ENCODE measurements at places on chromosomes 3 and 15. TPM values are rescaled to one million over a fixed set of nuclear protein-coding genes. Genes with fewer than 3 reads are reported as not detected.

The EFCAB12 gene
- 4.0 TPM for total RNA-seq

The FBLN2 gene
- 4.9 TPM for total RNA-seq

The EAF2 gene
- 4.2 TPM for total RNA-seq

The TIMP4 gene
- total RNA-seq: 0.75 TPM

The NMD3 gene
- total RNA-seq: 42.0 TPM

The CLDN16 gene
- not detected for total RNA-seq

The ADGRG7 gene
- not detected for total RNA-seq

The SNURF gene
- total RNA-seq: 12.1 TPM

The GOLGA6D gene
- not detected for total RNA-seq

The SENP8 gene
- total RNA-seq: 4.3 TPM

GRCh38 chr15:69804786-69805185, 292.9 kb downstream of the TLE3 start:
- no peak for DNase-seq

DNA sequence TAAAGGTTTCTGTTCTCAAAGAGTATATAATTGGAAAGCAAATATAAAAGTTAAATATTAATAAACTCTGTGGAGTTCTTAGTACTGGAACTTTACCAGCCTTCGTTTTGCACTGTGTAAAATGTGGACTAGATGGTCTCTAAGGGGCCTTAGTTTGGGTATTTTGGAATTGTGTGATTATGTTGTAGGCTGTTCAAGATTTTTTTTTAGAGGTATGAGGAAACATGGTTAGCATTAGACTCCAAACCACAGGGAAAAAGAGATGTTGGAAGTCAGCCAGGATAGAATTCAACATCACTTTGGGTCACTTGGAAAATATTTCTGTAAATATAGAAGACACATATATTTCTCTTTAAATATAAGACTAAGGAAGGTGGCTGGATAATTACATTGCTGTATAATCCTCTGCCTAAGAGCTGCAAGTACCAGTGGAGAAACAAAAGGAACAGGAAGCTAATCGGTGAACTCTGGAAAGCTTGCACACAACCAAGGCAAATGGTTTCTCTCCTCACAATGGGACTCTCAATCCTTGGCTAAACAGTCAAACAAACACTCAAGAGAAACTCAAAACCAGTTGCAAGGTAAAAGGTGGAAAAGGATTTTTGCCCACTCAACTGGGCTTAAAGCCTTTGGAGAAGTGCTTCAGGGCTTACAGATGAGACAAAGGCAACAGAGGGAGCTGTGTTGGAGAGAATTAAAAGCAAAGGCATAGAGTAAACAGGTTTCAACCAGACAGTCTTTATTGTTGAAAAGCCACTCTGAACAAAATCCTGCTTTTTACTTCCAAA, 141.7 kb downstream of the NR1D2 start:
- DNase-seq: no peak

DNA sequence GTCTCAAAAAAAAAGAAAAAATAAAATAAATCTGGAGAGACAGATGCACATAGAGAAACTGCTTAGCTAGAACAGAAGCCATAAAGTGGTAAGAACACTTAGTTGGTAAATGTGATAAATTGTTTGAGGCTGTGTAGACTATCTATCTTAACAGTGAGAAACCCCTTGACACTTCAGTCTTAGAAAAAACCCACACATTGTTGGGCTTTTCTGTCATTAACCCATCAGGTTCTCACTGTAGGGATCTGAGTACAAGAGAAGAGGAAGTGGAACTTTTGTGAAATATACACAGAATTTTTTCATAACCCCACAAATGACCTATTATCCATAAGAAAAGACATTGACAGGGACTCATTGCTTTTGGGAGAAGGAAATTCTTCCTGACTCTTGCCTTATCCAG, 24.4 kb downstream of the TP63 start:
- no peak for DNase-seq

- no peak for DNase-seq
Measured at GRCh38 chr15:88748081-88748480, 55.2 kb upstream of the ACAN start.

- DNase-seq: no peak
Measured at GRCh38 chr3:155019575-155019974, 60.5 kb upstream of the MME start.

DNA sequence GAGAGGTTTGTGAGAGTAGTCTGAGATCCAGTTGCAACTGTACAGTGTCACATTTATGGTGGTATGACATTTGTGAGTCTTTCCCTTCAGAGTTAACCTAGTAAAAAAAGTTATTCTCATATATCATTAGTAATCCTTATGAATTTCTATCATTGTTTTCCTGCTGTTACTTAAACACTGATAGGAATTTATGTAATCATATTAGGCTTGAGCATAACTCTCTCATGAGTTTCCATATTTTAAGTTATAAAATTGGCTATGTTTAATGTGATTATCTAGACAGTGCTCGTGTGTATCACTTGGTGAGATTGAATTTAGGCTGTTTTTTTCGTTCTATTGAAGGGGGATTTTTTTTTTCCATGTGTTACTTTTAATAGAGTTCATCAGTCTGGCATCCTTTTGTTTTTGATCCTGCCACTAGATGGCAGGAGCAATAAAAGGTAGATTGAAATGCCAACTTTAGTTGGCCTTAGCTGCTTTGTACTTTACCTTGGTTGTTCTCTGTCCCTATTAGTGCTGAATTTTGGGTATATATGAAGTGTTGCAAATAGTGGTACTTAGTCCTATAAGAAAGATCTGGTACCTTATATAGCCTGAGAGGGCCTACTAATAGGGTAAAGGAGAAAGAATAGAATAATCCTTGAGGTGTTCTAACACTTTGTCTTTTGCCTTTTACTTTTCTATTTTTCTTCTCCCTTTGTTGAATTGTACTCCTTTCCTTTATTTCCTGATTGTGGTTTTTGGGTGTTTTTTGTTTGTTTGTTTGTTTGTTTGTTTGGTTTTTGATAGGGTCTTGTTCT, 17.9 kb downstream of the STT3B start:
- DNase-seq: no peak

DNA sequence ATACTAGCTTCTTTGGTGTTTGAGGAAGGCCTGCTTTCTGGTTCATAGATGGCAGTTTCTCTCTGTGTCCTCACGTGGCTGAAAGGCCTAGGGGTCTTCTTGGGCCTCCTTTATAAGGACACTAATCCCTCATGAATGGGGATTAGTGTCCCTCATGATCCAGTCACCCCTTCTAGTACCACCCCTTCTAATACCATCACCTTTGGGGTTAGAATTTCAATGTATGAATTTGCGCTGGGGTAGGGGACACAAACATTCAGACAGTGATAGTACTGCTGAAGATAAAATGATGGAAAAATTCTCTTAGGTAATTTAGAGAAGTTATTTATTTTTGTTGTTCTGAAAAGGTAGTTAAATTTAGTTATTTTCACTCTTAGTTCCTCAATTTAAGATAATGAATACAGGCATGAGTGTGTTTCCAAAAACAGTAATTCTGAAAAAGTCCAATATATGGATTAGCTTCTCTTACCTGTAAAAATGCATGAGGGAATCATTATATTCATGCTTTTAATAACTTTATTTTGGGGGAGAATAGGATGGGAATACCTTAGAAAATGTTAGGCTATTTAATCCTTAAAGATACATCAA, 103.6 kb downstream of the FNDC3B start:
- no peak for DNase-seq

- DNase-seq: no peak
Measured at GRCh38 chr3:102354818-102355515, 79.8 kb upstream of the ZPLD1 start.

DNA sequence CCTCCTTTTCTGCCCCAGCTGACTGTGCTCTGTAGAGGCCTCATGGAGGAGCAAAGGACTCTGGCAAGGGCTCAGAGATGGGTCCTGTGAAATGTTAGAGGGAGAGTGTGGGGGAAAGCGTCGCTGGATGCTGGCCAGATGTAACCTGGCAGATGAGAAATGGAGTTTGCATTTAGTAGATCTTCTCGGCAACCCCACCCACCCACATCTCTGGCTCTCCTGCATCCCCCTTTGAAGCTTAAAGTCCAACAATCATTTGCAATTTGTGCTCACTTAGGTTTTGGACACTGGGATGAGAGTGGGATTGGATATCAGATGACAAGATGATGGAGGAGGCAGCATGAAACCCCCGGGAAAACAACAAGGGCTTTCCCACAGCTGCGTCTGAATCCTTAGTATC, 523.6 kb upstream of the MCTP2 start:
- DNase-seq: no peak

DNA sequence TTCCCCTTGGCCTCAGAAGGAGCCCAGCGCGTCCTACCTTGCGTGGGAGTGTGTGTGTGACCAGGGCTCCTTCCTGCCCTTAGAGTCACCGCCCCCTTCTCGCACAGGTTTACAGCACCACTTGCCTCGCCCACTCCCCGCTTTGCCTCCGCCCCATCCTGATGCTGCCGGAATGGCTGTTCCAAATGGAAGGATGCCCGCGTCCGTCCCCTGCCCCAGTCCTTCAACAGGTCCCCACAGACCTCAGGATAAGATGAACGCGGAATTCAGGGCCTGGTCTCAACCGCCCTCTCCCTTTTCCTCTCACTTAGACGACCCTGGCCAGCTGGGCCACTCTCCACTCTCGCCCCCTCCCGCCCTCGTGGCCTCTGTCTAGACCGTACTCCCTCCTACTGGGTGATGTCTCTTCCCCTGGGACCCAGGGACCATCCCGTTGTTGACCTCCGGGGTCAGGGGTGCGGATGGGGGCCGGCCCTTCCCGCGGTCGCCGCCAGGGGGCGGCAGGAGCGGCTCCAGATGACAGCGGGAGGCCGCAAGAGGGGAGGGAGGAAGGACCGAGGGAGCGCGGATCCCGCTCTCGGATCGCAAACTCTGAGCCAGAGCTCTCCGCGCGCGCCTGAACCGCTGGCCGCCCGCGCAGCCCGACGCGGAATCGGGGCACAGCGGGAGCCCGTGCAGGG, at the start of gene THSD4:
THSD4 (plus strand) TSS at position 585 of the 680 bp plus-strand sequence.
- peak; percentile 80 for DNase-seq

DNA sequence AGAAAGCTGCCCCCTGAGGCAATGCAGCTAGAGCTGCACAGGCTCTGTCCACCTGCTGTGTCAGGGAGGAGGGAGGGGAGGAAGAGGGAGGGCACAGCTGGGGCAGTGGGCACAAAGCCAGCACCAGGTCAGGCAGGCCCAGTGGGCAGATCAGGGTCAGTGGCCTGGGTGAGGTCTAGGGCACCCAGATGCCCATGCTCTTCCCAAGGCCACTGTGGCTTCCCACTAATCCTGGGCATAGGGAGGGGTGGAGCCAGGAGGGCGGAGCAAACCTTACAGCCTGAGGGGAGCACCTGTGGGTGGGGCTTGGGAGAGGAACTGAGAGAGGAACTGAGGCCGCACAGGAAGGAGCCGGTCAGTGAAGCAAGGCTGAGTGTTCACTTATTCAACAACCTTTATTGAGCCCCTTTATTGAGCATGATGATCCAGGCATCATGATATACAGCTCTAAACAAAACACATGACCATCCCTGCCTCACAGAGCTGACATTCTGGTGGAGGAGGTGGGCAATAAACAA, 55.0 kb downstream of the RHCG start:
- no peak for DNase-seq

DNA sequence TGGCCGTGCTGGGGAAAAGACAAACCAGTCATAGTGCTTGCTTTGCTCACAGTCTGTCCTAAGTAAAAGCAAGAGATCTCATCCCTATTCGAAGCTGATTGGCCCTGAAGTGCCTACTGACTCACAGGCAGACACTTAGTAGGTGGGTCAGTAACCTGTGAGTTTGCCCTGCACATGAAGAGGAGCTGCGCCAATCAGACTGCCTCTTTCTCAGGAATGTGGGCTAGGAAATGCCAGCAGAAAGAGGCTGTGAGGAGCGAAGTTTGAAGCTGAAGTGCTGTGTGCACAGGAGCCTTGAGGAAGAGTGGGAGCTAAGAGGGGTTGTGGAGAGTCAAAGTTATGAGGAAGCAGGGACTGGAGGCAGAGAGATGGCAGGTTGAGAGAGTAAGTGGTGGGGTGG, 126.8 kb downstream of the IL20RB start:
- no peak for DNase-seq

DNA sequence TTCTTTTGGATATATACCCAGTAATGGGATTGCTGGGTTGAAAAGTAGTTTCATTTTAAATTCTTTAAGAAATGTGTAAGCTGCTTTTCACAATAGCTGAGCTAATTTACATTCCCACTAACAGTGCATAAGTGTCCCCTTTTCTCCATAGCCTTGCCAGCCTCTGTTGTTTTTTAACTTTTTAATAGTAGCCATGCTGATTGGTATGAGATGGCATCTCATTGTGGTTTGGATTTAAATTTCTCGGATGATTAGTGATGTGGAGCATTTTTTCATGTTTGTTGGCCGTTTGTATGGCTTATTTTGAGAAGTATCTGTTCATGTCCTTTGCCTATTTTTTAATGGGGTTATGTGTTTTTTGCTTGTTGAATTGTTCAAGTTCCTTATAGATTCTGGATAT, 444.3 kb upstream of the ATP11B start:
- no peak for DNase-seq

DNA sequence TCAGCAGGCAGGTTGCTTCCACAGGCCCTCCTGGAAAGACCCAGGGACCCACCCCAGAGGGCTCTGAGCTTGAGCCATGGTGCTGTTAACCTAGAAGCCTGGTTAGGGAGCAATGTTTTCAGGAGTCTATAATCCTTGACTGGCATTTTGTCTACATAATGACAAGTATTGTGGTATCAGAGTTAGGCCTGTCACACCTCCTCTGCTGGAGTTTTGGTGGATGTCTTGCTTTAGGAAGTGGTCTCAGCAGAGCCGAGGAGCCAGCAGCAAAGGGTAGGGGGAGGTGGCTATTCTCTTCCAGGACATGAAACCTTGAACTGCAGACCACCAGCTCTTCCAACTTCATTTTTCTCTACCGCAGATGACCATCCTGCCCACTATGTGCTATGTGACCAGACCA, 76.1 kb downstream of the CLSTN2 start:
- DNase-seq: no peak

DNA sequence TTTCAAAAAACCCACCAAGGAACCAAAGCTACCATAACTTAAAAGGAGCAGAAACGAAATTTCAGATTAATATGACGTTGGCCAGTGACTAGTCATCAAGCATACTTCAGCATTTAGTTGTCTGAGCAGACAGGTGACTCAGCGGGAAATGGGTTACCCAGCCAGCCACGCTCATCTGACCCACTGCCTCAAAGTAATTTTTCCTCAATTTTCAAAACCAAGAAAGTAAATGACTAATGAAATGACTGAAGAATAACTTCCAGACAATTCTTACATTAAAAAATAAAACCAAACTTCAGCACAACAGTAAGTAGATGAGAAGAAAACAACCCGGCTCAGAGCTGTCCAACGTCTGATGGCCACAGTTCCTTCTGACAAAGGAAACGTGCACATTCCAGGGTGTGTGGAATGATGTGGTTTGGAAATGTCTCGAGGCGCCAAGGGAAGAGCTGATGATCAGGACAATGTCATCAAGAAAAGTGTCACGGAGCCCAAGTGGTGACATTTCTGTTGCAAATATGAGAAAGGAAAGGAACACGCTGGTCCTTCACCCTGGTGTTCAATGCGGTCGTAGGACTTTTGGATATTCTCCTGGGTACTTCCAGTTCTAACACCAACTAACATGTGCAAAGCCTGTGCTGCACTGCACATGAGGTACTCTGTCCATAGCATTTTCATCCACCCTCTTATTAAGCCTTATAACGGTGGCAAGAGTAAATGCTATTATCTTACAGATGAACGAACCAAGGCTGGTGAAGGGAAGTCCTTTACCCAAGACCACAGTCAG, 79.1 kb downstream of the FOXP1 start:
- DNase-seq: no peak

- DNase-seq: no peak
Measured at GRCh38 chr3:24812116-24812515, 317.5 kb upstream of the THRB start.

- DNase-seq: no peak
Measured at GRCh38 chr3:52682016-52682415, 3.7 kb downstream of the PBRM1 start.

- no peak for DNase-seq
Measured at GRCh38 chr3:122974764-122975162, 52.8 kb downstream of the SEMA5B start.
